ENCODE measurements at places on chromosomes 6 and 20.

GRCh38 chr20:38402816-38403215 lies 32.3 kb downstream of the SNHG17 start:
- no peak for DNase-seq

GRCh38 chr6:21612067-21612745 lies 18.7 kb downstream of the SOX4 start:
- no peak for DNase-seq

GRCh38 chr20:62818592-62819493 lies 2.0 kb downstream of the COL9A3 start:
- DNase-seq, result no peak

- DNase-seq, result no peak
Measured at GRCh38 chr20:4635781-4636180, 85.9 kb upstream of the PRND start.

- no peak for DNase-seq
Measured at GRCh38 chr6:168605964-168606363, 165.0 kb downstream of the SMOC2 start.

- no peak for DNase-seq
Measured at GRCh38 chr20:19212821-19213502, 520 bp downstream of the SLC24A3 start.

- no peak for DNase-seq
Measured at GRCh38 chr20:35954907-35955251, 577 bp upstream of the SCAND1 start.

DNA sequence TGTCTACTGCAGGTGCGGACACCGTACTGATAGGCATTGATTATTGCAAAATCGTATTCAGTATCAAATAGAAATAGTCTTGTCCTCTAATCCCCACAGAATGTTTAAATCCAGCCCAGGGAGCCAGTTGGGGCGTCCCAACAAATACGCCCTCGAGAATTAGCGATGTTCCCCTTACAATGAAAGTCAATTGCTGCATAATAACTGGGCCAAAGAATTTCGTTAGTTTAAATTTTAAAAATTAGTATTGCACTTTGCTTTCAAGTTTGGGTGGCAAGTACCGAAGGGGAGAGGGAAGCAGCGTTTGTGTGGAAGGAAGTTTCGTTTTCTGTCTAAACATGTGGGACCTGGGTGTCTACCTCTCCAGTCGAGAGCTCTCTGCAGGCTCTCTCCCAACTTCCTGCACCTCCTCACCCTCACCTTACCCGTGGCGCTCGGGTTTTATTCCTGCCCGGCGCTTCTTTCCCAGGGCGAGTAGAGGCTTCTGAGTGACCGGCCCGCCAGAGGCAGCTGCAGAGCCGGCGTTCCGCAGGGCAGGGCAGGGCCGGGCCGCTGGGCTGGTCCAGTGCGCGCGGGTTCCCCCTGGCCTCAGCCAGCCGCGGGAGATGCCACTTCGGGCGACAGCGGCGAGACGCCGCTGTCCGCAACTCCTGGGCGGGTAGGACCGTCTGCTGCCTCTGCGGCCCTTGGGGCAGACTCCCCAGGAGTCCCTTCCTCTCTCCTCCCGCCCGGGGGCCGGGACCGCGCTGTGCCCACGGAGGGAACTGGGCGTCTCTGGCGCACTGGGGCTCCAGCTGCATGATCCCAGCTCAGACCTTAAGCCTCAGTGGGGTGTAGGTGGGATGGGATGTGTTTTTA lies 862 bp upstream of the TFAP2C start:
- DNase-seq, result no peak

DNA sequence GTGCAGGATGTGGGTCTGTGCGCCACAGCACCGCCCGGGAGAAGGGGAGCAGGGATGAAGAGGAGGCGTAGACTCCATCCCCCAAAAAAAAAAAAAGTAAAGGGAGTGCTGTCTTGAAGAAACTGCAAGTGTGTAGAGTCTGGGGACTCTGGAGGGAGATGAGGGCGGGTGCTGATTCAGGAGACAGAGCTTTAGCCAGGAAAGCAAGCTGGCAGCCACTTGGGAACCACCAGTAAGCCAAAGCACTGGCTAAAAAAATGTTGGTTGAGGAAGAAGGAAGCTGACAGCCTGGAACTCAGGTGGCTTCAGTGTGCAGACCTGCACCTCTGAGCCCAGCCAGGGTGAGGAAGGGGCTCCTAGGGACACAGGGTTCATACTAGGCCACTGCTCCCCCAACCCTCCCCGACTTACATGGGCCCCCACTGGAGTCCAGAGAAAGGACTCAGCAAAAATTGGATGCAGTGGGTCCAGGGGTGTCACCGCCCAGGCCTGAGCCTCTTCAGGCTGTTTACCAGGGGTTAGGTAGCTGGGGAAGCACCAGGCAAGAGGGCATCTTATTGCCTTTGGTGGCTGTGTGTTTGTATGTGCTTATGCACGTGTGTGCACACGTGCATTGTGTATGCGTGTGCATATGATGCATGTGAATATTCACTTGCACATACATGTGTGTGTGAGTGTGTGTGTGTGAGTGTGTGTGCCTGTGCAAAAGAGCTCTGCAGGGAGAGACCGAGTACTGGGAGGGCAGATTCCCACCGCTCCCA lies 153.5 kb upstream of the MLN start:
- DNase-seq, result no peak

DNA sequence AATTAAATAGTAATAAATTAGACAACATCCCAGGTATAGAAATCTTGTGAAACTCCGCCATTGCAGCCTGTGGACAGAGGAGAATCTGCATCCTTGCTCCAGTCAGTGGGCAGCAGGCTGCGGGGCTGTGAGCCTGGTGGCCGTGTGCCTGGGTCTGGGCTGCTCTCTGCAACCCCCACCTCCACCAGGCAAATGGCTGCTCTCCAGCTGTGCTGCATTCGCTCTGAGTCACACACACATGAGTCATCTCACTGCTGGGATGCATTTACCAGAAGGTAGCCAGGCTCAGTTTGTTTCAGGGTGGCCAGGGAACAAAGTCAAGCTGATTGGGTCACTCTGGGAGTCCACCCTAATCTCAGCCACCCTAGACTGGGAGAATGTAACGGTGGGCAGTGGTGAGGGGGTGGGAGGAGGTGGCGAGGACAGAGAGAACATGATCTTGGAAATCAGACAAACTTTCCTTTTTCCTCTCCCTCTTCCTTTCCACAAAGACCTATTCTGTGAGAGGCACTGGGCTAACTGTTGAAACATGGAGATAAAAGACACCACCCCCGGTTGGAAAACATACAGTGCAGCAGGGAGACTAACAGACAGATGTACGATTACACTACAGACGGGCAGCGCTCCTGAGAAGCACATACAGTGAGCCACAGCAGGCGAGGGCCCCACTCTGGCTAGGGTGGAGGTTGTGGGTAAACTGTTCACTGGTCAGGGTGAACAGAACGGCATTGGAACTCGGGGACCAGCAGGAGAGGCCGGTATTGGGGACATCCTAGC lies 59.2 kb downstream of the TRAM2 start:
- peak; percentile 8 for DNase-seq

DNA sequence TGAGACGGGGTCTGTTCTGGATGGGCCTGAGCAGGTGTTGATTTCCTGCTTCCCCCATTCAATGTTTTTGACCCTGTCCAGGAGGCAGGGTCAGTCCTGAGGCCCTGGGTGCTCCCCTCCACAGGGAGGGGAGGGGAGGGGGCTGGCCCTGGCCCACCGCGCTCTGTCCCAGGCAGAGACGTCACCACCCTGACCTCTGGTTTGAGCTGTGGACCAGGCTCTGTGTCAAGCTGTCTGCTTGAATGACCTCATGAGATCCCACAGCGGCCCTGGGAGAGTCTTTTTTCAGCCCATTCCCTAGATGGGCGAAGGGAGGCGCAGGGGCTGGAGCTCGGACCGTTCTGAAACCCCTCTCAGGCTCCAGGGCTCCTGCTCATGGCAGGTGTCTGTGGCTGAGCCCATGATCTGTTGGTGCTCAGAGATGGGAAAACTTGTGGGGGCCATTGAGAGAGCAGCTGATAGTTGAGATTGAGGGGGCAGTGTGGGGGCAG lies 8.9 kb upstream of the LKAAEAR1 start:
- DNase-seq, result no peak

GRCh38 chr6:4717856-4718255 lies 58.3 kb upstream of the CDYL start:
- DNase-seq, result no peak

- no peak for DNase-seq
Measured at GRCh38 chr6:161271343-161272030, 2.4 kb downstream of the AGPAT4 start.

Measured in activated T-cell treated with anti-CD3 and anti-CD28 coated beads for 24 hours (primary cell).